ENCODE measurements at places on chromosomes 1 and 21.

DNA sequence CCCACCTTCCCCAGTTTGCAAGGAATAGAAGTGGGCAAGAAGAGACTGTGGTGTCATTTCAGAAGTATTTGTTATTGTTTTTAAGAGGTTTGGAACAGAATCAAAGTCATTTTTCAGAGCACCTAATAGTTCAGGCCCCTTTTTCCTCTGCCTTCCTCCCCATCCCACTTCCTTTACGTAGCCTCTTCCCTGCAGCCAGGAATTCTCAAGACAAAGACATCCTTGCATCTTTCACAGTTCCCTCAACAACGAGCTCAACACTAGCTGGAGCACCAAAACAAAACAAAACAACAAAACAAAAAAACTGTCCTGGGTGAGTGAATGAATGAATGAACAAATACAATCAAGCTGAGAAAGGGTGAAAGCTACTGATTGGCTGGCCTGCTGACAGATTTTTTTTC is 7.0 kb downstream of the PALMD start:
- DNase-seq: no peak

DNA sequence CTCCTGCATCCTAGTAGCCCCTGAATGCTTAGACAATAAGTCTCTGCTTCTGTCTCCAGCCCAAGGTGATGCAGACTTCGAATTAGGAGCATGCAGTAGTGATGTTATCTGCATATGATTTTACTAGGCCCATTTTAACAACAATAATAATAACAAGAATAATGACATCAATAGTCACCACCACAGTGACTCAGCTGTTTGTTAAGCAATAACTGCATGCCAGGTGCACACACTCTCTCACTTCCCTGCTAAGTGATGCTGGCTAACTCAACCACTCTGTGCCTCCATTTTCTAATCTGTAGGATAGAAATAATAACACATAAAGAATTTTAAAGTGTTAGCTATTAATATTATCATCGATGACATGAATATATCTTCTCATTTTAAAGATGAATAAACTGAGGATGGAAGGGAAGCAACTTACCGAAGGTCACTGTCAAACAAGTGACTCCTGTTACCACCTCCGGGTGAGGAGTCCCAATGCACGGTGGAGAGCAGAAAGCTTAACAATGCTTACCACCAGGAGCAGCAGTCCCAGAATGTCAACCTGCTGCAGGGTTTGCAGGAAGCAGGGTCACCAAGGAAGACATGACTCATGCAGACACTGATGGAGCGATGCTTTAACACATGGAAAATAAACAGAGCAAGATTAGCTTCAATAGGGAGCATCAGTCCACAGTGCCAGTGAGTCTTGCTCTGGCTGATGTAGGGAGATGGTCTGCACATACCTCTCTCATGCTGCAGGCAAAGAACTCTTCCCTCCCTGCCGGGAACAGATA is 290.2 kb downstream of the SPATA17 start:
- no peak for DNase-seq

GRCh38 chr1:160257411-160258015 is 4.8 kb downstream of the DCAF8 start:
- no peak for DNase-seq

DNA sequence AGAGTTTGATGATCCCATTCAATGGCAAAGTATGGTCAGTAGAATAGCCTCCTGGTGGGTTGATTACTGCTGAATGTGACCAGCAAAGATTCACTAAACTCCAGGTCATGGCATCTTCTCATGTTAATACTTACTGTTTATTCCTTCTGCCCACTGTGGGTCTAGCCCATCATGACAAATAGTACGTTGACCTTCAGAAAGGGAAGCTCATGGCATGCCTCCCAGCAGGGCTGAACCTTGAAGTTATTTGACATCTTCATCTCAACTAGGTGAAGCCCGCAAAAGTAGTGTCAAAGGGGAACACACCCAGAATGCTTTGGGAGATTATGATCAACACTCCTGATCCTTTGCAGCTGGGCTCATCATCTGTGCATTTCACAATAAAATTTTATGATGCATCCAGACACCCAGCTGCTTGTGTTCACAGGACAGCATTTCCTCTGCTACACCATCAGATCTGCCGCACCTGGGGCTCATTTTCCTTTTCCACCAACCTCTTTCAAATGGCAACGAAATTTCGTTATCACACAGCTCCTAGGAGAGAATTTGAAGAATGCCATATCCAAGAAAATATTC is 49.6 kb downstream of the HLX start:
- no peak for DNase-seq

GRCh38 chr1:112256411-112256810 is 139.6 kb upstream of the CTTNBP2NL start:
- DNase-seq: no peak

GRCh38 chr1:46556822-46557221 is 5.4 kb upstream of the KNCN start:
- no peak for DNase-seq

GRCh38 chr21:42079939-42080787 is 9.0 kb downstream of the UMODL1 start:
- no peak for DNase-seq

GRCh38 chr1:8218351-8219092 is 99.4 kb upstream of the SLC45A1 start:
- DNase-seq: no peak

DNA sequence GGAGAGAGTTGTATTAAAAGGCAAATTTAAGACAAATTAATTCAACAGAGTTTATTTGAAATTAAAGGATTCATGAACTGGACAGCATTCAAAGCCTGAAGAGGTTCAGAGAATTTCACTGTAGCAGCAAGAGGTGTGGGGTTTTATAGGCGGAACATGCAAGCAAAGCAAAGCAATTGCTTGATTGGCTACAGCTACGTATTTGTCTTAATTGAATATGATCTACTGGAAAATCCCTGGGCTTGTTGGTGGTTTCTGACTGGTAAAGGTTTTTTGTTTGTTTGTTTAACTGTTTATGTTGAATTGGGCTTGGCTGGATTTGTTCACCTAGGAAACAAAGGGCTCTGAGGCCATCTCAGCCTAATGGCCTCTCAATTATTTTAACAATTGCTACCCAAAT is 61.5 kb downstream of the KCNK1 start:
- no peak for DNase-seq

GRCh38 chr1:217435204-217435603 is 195.7 kb downstream of the GPATCH2 start:
- DNase-seq: no peak

All from stimulated activated CD8-positive, alpha-beta memory T cell treated with anti-CD3 and anti-CD28 coated beads, Interleukin-12 subunit alpha, Interleukin-12 subunit beta, amount 100 ng/mL, for 4 hours (primary cell).